ENCODE measurements at places on chromosomes 7 and 10.
A peak's percentile ranks its signal among the peaks of the same experiment; 100 is the strongest.

DNA sequence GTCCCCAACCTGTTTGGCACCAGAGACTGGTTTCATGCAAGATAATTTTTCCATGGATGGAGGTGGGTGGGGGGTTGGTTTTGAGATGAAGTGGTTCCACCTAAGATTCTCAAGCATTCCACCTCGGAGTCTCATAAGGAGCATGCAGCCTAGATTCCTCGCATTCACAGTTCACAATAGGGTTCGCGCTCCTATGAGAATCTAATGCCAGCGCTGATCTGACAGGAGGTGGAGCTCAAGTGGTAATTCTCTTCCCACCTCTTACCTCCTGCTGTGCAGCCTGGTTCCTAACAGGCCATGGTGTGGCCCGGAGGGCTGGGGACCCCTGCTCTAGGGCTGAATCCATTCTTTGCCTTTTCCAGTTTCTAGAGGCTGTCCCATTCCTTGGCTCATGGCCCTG lies 19.1 kb upstream of the CDK1 start:
- no peak for DNase-seq

GRCh38 chr10:131561897-131562296 lies 250.4 kb upstream of the TCERG1L start:
- no peak for DNase-seq

DNA sequence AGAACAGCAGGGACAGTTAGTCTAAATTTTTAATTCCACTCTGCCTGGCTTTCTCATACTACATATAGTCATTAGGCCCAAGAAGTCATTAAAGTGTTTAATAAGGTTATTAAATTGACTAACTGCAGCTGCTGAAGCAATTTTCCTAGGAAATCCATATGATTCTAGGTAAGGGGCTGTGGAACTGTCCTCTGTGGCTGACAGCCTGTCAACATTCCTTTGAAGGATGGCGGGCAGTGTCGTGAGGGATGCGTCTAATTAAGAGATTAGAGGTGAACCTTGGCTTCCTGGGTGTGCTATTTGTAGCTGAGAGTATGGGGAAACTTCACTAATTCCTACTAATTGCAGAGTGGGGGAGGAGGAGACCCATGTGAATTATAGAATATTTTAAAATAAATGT lies 64.6 kb downstream of the SNX10 start:
- no peak for DNase-seq

DNA sequence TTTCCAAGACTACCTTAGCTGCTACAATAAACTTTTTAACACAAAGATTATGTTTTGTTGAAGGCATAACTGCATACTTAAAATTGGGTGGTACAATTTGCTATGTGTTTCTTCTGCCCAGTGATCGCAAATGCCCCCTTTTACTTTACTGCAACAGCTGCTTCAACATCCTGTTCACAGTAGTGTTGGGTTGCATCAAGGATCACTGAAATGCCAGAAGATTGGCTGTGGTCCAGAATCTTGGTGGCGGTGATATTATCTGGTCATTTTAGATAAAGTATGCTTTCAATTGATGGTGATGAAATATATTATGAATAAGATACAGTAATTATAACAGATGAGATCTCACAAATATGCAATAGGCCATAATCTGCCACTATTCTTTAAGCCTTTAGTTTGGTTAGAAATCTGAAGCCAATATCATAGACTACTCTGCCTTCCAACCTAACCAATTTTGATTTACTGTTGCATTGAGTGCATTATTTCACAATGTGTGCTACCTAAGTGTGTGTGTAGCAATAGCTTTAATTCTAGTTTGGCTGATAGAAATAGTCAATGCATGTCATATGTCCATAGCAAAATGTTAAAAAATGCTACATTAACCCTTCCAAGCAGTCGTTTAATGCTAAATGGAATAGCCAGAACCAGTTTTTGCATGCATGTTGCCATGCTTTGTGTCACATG lies 29.8 kb upstream of the ING3 start:
- DNase-seq: no peak

DNA sequence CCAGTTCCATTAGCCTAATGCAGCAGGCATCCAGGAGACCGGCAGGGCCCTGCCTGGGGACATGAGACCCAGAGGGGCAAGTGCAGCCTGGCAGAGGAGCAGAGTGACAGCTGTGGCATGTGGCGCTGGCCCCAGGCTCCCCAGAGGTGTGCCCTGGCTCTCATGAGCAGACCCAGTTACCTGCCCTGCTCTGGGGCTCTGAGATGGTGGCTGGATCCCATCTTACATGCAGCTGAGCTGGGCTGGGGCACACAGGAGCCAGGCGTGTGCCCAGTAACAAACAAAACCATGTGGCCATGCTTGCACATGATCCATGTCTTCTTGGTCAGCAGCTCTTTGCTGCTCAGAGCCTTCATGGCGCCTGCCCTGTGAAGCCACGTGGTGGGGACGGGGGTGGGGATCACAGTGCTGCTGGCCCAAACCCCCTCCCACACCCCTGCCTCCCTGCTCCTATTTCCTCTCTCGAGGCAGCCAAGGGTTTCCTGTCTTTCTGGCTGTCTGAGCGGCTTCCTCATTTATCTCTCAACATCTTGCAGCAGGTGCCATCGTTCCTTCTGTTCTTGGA lies 40.3 kb upstream of the GTF2I start:
- peak; percentile 13 for DNase-seq

DNA sequence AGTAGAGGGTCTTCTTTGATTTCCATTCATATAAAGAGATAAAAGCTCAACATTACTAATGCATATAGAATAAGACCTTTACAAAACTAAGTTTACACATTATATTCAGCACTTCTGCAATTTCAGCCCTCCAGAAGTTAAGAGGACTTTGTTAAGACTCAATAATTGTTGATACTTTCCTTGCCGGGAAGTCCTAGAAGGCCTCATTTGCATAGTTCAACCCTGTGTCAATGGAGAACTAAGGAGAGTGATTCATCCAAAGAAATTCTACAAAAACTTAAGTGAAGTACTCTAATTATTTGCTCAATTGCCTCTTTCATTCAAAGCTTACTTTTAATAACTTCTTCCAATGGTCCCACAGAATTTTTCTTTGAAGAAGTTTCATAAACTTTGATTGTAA lies 1060.3 kb upstream of the CELF2 start:
- DNase-seq: no peak

DNA sequence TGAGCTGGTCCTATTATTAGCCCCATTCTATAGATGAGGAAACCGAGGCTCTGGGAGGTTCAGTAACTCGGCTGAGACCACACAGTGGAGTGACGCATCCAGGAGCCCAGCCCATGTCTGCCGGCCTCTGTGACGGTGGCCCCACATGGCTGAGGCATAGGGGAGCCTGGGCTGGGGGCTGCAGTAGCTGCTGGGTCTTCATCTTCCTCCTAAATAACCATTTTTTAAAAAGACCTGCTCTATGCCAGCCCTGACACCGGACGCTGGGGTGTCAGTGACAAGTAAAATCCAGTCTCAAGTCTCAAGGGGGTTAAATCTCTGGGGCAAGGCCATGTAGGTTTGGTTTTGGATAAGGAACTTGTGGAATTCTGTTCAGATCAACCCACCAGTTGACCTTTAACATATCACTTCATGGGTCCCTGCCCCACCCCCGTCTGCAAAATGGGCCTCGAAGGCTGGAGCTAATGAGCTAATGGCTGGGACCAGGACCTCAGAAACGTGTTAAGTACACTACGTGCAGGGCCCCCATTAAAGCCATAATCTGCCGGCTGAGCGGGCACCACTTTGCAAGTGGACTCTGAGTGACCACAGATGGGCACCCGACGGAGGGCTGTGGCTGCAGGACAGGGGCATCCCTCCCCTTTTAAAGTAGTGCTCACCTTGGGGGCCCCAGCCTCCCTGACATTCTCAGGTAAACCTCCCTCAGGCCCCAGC lies 136.5 kb upstream of the UNC5B start:
- no peak for DNase-seq

DNA sequence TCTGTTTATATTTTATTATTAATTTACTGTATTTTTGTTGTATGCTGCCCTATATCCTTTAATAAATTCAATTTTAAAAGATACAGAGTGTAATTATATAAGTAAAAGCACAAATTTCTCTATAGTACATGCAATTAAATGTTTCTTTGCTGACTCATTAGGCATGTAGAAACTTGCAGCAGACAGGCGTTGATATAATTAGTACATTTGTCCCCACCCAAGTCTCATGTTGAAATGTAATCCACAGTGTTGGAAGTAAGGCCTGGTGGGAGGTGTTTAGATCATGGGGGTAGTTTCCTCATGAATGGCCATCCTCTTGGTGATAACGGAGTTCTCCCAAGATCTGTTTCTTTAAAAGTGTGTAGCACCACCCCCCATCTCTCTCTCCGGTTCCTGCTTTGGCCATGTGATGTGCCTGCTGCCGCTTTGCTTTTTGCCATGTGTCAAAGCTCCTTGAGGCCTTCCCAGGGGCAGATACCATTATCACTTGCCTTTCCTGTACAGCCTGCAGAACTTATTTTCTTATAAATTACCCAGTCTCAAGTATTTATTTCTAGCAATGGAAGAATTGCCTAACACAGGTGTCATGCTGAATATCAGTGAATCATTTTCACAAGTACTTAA lies 63.7 kb downstream of the TSPAN12 start:
- no peak for DNase-seq

- no peak for DNase-seq
Measured at GRCh38 chr10:62047228-62047892, 145.9 kb downstream of the ARID5B start.

- no peak for DNase-seq
Measured at GRCh38 chr10:77051837-77052236, 585.8 kb downstream of the KCNMA1 start.

DNA sequence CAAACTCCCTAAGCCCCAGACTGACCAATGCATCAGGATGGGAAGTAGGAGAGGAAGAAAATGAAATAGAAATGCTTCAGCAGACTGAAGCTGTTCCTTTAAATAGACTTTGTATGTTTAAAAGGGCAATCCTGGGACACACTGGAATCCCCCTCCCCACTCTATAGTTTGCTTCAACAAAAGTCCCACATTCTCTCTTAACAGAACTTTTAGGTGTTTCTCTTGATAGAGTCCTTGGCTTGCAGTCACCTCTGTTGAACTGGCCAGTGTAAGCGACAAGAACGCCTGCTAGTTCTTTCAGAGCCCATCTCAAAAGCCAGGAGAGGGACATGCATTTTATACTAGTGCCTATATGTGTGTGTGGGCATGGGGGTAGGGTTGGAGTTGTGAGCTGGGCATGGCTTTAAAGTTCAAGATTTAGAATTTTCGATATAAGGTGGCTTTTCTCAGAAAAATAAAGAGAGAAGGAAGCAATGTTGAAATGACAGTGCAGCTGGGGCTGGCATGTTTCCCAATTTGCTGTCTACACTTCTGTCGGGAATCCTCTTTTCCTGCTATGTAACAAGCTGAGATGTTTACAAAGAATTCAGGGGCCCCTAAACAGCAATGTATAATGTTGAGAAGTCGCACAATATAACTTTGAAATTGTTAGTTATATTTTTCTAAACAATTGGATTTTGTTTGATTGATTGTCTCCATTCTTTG lies 2.1 kb downstream of the TBX20 start:
- DNase-seq: no peak

- no peak for DNase-seq
Measured at GRCh38 chr10:78526347-78526746, 492.7 kb downstream of the RPS24 start.
